ENCODE measurements at places on chromosomes 12 and 14.

DNA sequence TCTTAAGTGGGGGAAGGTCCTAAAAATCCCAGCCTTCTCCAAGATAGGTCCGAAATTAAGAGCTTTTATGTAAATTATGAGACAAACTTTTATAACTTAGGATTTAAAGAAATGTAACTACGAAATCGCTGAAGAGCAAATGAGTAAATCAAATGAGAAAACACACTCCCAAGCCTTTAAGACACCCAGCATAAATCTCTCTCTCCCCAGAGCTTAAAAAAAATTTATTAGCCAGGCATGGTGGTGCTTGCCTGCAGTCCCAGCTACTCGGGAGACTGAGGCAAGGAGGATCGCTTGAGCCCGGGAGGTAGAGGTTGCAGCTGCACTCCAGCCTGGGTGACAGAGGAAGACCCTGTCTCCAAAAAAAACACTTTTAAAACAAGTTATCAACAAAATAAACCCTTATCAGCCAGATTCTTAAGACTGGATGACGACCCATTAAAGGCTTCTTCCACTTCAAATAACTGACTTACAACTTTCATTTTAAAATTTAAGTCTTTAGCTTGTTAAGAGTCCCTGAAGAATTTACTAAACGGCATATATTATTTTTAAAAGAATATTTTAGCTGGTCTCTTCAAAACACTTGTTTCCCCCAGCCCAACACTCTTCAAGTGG is 3.2 kb downstream of the PTGES3 start:
- DNase-seq, result peak; percentile 26

- no peak for DNase-seq
These were observed 197.8 kb upstream of the PZP start for GRCh38 chr12:9405886-9406563.

DNA sequence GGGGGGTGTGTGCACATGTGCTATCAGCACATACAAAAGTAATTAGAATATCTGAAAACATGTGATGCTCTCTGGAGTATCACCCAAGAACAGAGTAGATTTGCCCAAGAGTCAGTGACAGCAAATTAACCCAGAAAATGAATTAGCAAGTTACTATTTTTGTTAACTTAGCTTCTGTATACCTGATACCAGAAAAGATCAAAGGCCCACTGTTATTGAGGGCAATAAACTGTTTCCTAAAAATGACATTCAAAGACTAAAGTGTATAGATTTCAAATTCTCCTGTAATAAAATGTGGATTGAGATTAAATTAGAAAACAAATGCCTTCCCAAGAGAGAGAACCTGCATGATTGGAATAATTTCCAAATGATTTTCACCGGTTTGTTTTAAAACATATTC is 184.7 kb downstream of the MED13L start:
- DNase-seq, result no peak

DNA sequence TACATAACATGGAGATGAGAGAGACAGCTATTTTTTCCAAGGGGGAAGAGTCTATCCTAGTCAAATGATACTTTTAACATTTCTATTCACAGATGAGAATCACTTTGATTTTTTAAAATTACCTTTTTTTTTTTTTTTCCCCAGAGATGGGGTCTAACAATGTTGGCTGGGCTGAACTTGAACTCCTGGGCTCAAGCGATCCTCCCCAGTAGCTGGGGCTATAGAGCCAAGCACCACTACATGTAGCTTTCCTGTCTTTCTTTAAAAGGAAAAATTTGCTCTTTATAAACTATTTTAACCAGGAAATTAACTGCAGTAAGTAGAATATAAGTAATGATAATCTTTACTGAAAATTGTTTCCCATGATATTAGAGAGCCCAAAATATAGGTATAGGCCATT is 3.3 kb downstream of the PRICKLE1 start:
- no peak for DNase-seq

DNA sequence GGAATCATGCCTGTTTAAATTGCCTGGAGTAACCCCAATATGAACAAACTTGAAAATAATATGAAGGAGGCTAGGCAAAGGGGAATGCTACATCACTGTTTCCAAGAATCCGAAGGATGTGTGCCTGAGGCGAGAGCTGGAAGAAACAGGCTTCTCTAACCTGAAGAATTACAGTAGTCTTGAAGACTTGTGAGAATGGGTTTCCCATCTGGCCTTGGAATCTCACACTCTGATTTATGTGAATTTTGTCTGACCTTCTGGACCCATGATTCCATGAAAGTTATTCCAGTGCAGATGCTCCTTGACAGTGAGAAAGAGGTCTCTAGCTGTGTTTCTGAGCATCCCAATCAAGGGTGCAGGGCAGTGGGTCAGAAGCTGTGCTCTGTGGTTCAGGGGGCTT is 122.1 kb upstream of the PARP11 start:
- DNase-seq, result no peak

- DNase-seq, result no peak
These were observed 85.5 kb upstream of the SSTR1 start for GRCh38 chr14:38122241-38122640.

DNA sequence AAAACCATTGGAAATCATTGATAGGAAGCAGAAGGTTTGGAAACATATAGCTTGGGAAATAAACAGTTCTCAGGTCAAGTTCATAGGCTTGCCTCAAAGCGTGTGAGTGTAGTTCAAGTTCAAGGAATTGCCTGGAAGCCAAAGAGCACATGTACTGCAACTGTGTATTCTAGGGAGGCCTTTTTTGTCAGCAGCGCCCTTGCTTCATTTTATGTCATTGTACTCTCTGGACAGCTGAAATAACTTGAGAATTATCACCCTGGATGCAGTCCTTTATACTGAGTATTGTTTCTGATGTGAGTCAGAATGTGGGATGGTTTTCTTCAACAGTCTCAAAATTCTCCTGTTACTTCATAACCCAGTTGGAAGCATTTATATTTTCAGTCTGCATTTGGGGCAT is 16.0 kb upstream of the EVL start:
- no peak for DNase-seq

GRCh38 chr12:109731231-109731731 is 17.7 kb downstream of the FAM222A start:
- peak; percentile 1 for DNase-seq

DNA sequence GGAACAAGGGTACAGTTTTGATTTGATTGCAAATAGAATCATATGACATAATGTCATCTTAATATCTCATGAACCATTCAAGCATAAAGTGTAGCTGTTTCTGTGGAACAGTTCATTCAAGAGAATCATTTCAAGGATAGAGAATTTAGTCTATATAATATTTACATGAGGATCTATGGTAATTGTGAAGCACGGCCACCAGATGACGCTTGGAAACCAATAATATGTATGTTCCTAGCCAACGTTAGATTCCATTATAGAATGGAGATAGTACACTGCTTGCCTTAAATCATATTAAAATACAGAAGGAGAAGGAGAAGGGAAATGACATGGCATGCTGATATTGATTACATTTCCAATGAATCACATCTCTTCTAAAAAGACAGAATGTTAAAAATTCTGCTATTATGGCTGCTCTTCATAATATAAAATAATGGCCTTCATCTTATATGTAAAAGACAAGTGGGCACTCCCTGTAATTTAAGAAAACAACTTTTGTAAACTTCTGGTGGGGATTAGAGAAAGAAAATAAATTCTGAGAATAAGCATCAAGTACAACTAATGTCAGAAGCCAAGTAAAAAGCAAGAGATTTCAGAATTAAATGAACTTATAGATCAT is 351.0 kb downstream of the NAV3 start:
- peak; percentile 23 for DNase-seq

- DNase-seq, result no peak
These were observed 99.8 kb upstream of the SEL1L start for GRCh38 chr14:81633496-81633895.

- DNase-seq, result no peak
These were observed 767 bp downstream of the REP15 start for GRCh38 chr12:27696864-27697564.

DNA sequence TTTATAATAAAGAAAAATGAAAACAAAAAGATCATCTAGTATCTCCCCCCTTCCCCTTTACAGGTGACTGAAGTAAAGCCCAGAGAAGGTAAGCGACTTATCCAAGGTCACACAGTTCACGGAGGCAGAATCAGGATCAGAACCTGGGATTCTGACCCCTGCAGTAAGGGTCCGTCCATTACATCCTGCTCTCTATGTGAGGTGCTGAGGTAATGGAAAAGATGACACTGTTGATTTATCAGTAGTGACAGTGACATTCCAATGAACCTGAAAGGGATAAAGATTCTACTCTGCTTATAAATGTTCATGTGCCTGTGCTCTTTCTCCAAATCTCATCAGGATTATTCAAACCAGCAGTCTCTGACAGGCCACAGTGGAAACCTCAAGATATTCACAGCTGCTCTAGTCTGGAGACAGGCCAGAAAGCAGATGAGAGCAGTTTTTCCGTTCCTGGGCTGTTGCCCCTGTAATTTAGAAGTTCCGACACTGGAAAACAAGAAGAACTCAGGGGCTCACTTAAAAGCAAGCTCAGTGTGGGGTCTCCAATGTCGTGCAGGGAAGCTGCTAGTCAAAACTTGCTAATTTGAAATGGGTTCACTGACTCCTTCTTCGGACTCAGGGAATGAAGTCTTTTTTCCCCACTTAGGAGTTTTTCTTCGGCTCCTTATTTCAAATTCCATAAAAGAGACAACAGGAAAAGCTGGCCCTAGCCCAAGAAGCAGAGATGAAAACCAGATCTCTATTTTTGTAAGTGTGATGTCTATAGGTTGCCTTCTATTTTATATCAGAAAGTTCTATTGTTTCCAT is 131.8 kb upstream of the EEA1 start:
- DNase-seq, result peak; percentile 32

- DNase-seq, result no peak
These were observed 60.0 kb downstream of the DCAF5 start for GRCh38 chr14:69092840-69093422.

- DNase-seq, result no peak
These were observed 100.3 kb downstream of the ERC1 start for GRCh38 chr12:1091350-1091749.

DNA sequence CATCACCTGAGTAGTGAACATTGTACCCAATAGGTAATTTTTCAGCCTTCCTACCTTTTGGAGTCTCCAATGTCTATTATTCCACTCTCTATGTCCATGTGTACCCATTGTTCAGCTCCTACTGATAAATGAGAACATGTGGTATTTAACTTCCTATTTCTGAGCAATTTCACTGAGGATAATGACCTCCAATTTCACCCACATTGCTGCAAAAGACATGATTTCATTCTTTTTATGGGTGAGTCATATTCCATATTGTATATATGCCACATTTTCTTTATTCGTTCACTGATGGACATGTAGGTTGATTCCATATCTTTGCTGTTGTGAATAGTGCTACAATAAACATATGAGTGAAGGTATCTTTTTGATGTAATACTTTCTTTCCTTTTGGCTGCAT is 16.4 kb upstream of the BTG1 start:
- DNase-seq, result no peak

GRCh38 chr12:117344716-117345115 is 16.7 kb downstream of the NOS1 start:
- no peak for DNase-seq

GRCh38 chr14:73727166-73727565 is 13.0 kb upstream of the PNMA1 start:
- DNase-seq, result no peak

GRCh38 chr14:83828406-83828805 is 1701.5 kb upstream of the FLRT2 start:
- DNase-seq, result no peak

DNA sequence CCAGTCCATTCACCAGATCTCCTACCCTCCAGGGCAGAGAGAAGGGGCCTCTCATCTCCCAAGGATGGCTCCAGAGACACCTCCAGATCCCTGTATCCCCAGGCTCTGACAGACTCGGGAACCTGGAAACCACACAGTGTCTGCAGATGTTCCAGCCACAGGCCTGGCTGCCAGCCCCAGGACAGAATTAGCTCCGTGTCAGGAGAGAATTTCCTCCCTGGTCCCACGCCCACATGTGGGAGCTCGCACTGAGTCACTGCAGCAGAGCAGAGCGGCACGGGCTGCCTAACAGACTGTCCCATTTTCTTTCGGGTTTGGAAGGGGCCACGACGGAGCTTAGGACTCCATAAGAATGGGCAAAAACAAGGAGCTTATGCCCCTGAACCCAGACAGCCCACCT is 33.6 kb downstream of the CMKLR1 start:
- DNase-seq, result no peak

- DNase-seq, result no peak
These were observed 411.2 kb downstream of the AEBP2 start for GRCh38 chr12:19850346-19851065.

GRCh38 chr12:15705606-15706005 is 83.6 kb downstream of the EPS8 start:
- DNase-seq, result no peak

DNA sequence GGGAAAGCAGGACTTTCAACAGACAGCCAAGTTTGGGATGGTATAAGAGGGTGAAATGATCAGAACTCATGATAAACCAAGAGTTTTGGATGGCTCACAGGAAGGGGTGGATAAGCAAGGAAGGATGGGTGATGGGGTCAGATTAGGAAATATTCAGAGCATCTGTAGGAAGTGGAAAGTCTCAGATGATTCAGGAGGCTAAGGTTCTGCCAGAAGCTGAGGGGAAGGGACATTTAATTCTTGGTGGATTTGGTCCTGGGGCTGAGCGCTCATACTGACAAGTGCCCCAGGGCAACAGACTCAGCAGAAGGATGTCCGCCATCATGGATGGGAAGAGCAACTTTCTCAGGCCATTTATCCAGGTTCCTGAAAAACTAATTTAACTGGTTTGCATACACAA is 28.4 kb upstream of the BDKRB2 start:
- no peak for DNase-seq

GRCh38 chr12:76449583-76449982 is 101.4 kb upstream of the BBS10 start:
- no peak for DNase-seq

DNA sequence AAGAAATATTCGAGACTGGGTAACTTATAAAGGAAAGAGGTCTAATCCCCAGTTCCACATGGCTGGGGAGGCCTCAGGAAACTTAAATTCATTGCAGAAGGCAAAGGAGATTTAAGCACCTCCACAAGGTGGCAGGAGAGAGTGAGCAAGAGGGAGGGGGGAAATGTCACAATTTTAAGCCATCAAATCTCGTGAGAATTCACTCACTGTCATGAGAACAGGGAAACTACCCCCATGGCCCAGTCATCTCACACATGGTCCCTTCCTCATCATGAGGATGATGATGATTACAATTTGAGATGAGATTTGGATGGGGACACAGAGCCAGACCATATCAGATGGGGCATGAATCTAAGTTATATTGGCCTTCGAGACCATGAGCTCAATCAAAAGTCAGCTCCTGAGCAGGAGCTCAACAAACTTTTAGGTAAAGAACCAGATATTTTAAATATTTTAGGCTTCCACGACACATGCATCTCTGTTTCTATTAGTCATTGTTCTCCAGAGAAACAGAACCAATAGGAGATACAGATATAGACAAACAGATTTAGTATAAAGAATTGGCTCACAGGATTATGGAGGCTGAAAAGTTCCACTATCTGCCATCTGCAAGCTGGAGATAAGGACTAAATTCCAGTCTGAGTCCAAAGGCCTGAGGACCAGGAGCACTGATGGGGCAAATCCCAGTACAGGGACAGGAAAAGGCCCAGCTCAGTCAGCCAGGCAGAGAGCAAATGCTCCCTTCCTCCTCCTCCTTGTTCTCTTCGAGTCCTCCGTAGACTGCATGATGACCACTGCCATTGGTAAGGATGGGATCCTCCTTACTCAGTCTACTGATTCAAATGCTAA is 24.9 kb downstream of the DGLUCY start:
- peak; percentile 32 for DNase-seq

- DNase-seq, result no peak
These were observed 358.6 kb downstream of the SYT1 start for GRCh38 chr12:79223210-79223609.
